ENCODE measurements at places on chromosomes 7 and 10.

GRCh38 chr7:137768366-137768765 is 78.4 kb downstream of the DGKI start:
- no peak for DNase-seq

GRCh38 chr7:149145031-149145845 is 2.0 kb upstream of the ZNF398 start:
- DNase-seq = no peak

GRCh38 chr7:38554586-38554985 is 76.6 kb downstream of the AMPH start:
- no peak for DNase-seq

DNA sequence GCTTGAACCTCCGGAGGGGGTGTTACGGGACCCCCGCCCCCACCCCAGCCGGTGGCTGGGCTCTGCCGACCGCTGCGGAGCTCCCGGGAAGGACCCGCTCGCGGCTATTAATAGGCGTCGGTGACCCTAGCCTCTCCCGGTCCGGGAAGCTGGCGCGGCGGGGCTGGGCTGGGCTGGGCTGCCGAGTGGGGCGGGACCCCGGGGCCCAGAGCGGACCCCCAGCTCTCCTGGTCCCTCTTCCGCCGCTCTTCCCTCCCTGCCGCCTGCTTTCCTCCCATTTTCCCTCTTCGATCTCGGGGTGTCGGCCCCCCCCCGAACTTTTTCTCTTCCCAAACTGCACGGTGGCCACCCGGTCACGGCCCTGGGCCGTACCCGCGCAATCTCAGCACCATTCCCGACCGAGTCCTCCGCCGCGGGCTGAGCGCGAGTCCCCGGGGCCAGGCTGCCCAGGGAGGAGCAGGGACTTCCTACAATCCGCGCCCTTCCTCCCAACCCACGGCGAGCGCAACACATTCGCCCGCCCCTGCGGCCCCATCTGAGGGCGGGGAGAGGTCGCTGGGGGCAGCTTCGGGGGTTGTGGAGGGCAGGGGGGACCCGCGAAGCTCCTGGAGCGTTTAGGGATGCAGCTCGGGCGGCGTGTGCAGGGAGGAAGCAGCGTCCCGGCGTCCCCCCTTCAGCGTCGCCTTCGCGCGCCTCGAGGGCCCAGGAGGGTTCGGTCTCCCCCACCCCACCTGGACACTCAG is 3.1 kb upstream of the ELFN1 start:
- DNase-seq = no peak

DNA sequence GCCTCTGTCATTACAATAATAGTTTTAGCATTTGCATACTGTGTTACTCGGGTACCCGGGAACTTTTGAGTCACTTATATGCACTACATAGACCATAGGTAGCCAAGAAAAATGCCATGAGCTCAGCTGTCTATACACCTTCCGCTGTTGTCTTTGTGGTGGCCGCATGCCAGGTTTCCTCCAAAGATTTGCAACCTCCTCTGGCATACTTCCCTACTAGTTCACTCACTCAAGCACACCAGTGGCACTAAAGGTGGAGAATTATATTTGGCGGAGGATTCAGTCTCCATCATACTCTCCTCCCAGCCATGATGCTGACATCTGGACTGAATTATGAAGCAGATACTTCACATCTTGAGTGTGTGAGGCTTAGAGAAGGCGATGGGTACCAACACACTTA is 35.6 kb upstream of the GRB10 start:
- DNase-seq = no peak

DNA sequence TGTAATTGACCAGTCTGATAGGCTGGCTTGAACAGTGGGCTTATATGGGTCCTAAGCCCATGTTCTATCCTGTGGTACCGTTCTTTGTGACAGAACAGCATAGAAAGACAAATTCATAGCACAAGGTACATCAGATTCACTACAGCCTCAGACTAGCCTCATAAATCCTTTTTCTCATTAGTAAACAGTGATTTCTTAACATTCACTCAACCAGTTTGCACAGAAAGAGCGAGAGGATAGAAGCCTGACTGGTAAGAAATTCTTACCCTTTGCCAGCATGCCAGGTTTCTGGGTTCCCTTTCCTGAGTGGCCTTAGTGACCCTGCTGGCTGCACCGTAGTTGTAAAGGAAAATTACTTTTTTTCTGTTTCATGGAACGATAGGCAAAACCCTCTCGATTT is 412.1 kb downstream of the SH2D4B start:
- DNase-seq = no peak

GRCh38 chr7:76293407-76293901 is 9.0 kb upstream of the HSPB1 start:
- DNase-seq = no peak

DNA sequence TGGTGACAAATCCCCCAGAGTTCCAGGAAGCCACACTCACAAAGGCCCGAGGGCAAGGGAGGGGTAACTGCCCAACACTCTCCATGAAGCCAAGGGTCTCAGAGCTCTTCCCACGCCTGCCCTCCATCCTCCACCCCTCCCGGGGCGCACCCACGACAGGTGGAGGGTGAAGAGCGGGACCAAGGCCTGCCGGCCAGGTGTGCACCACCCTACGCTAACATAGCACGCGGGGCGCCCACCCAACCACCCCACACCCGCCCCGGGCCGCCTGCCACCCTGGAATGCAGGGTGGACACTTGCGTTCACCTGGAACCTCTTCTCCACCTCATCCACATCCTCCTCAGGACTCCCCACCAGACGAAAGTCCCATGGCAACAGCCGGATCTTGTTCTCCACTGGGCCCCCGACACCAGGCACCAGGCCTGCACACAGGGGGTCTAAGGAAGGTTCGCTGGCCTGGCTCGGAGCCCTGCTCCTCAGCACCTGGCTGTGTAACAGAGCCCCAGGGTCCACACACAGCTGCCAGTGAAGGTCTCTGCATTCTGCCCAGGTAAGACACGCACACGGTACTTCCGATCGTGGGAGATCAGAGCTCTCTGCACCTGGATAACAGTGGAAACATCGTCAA is 32.7 kb downstream of the MAD1L1 start:
- no peak for DNase-seq

- no peak for DNase-seq
Observed at GRCh38 chr7:51301806-51302205, 14.8 kb downstream of the COBL start.

- DNase-seq = no peak
Observed at GRCh38 chr10:63200431-63200830, 67.3 kb downstream of the NRBF2 start.

Data from activated T-cell treated with anti-CD3 and anti-CD28 coated beads for 1 hour (primary cell).